NK-92 treated with Interleukin-12 subunit alpha and Interleukin-12 subunit beta, amount 100 ng/mL, for 24 hours (cell line): ENCODE measurements at places on chromosomes 4 and X.
A peak's percentile ranks its signal among the peaks of the same experiment; 100 is the strongest.

DNA sequence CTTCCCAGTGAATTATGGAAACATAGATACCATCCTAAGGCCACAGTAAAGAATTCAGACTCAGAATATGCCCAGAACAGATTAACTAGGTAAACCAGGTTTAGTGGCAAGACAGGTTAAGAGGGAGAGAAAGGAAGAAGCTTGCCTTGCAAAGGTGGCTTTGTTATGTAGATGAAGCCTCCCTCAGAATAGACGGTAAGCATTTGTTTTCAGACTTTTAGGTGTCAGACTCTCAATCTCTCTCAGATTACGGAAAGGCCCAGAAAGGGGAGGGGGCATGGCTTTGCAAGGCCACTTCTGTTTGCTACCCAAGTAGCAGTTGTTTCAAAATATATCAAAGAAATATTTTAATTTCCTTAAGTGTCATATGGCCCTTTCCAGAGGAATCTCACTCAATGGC is 457.1 kb upstream of the BOD1L1 start:
- DNase-seq: no peak

DNA sequence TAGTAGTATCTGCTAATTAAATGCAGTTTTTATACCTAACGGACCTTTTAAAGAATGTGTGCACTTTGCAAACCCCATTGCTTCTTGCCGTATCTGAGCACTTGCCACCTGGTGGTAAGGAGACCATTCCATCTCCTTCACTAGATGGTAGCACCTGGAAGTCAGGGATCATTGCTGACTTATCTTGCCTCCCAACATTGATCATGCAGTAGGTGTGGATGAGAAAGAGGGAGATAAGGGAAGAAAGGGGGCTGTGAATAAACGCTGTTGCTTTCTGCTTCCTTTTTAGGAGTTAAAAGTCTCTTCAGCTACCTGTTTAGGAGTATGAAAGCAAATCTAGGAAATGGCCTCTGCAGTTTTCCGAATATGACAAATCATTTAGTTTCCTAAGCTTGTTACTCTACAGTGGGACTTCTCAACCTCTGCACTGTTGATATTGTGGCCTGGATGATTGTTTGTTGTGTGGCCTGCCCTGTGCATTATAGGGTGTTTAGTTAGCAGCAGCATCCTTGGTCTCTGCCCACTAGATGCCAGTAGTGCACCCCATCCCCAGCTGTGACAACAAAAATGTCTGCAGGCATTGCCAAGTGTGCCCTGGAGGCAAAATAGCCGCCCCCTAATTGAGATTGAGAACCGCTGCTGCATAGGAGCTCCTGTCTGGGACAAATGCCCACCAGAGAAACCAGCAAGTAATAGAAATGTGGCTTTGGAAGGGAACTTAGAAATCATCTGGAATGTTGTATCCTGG is 38.8 kb downstream of the GAB1 start:
- DNase-seq: no peak

DNA sequence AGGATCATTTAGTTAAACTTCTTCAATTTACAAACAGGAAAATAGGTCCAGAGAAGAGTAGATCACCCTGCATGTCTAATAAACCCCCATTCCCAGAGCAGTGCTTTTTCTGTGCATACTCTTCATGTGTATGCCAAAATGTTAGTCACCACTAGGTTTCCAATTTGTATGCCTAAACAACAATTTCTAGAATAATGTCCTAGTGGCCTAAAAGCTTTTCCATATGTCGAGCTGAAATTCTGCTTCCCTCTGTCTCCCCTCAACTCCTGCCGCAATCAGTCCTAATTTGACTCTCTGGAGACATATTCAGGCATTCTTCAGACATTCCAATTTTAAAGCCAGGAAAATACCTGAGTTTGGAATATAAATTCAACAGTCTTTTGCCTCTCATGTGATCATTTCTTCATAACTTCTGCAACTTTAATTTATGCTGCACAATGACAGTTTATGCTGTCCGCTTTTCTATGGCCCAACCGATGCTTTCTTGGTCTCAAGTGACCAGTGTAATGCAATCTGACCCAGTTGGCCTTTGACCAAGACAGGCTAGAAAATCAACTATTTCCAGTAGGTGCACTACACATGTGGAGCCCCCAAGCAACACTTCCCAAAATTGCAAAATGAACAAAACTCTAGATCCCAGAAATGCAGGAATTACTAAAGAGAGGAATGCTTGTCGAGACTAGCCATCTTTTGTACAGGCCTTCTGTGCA is 122.9 kb upstream of the FMR1 start:
- DNase-seq: no peak

DNA sequence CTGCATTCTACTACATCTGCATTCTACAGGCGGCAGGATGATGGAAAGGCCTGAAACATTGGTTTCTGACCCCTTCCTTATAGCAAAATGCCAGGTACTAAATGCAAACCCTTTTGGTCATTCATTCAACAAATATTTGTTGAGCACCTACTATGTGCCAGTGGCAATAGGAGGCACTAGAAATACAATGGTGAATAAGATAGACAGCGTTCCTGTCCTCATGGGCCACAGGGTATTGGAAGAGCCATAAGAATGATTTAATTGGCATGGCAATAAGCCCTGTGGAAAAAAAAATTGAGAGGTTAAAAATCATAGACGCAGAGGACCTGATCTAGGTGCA is 17.3 kb upstream of the LAP3 start:
- no peak for DNase-seq

- DNase-seq: no peak
These were observed 494.1 kb downstream of the INPP4B start for GRCh38 chr4:142351958-142352357.

GRCh38 chr4:134189480-134189879 is 12.1 kb downstream of the PABPC4L start:
- DNase-seq: no peak

DNA sequence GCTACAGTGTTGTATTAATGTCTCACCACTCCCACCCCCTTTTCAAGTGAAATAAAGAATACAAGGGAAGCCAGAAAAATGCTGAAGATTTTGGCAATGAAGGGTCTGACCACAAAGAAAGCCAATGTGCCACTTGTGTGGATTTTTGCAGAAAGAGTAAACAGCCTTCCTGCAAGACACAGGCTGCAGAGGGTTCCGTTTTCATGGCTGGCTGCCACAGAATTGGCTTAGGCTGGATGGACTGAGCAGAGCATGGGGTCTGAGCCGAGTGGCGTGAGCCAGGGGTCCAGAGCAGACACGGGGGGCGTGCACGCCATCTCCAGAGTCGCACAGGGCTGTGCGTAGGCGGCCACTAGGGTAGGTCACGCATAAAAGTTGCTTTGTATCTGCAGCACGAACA is 69.2 kb downstream of the MTNR1A start:
- DNase-seq: no peak

DNA sequence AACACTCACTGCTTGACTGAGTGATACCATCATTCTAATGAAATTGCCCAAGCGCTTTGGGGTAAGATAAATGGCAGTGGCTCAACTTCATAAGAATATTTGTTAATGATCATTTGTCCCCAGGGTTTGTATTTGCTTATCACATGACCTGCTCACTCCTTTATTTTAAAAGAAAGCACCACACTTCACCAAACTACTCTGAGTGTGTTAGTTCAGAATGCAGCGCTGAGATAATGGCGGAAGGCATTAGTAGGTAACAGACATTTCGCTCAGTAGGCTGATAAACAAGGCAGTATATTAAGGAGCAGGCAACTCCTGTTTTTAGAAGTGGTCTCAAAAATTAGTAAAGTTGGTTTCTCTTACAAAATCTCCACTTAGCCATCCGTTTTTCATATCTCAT is 1.6 kb downstream of the SNX25 start:
- no peak for DNase-seq

DNA sequence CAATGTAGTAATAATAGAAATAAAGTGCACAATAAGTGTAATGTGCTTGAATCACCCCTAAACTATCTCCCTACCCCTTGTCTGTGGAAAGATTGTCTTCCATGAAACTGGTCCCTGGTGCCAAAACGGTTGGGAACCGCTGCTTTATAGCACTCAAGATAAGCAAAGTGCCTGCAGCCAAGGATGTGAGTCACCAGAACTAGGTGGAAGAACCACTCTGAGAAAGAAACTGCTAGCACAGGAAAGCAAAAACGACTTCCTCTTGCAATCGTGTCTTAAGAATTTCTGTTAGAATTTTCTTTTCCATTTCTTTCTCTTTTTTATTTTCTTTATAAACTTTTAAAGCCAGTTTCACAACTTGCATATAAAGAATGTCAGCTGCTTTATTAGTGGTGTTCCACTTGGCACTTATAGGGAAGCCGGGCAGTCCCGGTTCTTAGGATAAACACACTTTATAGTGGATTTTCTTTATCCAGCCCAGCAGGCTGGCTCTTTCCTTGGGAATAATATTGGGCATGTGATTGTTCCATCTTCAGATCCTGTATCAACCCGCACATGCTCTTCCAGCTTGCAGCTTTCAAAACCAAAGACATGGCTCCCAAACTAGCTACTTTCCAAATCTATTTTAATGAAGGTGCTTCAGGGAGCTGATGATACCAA is 32.3 kb upstream of the CXCL8 start:
- DNase-seq: peak; percentile 42

- DNase-seq: no peak
These were observed 36.1 kb upstream of the DOCK11 start for GRCh38 chrX:118459494-118459893.

GRCh38 chr4:133151691-133152329 is 2.7 kb downstream of the PCDH10 start:
- DNase-seq: no peak
